Pulmonary artery endothelial cell (primary cell): ENCODE measurements at places on chromosomes 13 and 19. TPM values are rescaled to one million over a fixed set of nuclear protein-coding genes. Genes with fewer than 3 reads are reported as not detected.

DNA sequence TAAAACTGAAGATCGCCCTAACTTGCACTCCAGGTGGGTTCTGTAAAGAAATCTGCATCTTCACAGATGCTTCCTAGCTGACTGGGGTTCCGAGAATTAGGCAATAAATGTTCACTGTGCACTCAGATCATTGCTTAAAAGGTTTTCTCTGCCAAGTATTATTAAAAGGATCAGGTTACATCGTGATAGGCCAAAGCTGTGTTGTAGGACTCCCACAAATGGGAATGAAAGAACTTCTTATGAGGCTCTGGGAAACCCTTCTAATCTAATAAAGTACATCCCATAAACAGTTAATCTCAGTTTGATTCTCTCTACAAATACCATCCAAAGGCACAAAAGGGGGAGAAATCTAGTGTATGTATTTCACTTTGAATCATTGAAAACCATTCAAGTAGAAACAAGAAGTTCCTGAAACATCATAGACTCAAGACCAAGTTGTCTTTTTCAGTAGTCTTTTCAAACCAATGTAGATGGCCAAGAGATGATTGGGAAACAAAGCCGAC, 7.1 kb upstream of the POU4F1 start:
- no peak for DNase-seq

- DNase-seq, result no peak
These were observed 14.8 kb downstream of the RABAC1 start for GRCh38 chr19:41944336-41944735.

DNA sequence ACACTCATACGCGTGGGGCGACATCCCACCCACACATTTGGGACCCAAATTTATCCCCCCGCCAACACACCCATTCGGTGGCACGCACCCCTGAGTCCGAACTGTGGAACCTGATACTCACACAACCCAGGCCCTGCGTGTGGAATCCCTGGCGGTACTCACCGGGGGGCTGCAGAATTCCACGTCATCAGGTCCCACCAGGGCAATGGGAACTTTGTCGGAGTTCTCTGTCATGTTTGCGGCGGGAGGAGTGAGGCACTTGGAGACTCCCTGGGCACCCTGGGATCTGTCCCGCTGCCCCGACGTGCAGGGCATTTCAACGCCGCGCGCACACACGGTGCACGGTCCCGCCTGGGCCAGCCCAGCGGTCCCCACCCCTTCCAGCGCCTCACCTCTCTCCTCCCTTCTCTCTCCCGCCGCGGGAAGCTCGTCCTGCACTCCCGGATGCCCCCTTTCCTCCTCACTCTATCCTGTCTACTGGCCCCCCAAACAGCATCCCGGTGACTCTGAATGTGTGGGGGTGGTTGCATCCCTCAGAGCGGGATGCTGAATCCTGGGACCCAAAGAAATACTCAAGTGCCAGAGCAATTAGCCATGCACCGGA, at the start of gene CNMD:
TSS of gene CNMD (minus strand) at position 353 of the 604 bp plus-strand sequence. CDS start at position 234, 119 bp downstream.
- no peak for DNase-seq

DNA sequence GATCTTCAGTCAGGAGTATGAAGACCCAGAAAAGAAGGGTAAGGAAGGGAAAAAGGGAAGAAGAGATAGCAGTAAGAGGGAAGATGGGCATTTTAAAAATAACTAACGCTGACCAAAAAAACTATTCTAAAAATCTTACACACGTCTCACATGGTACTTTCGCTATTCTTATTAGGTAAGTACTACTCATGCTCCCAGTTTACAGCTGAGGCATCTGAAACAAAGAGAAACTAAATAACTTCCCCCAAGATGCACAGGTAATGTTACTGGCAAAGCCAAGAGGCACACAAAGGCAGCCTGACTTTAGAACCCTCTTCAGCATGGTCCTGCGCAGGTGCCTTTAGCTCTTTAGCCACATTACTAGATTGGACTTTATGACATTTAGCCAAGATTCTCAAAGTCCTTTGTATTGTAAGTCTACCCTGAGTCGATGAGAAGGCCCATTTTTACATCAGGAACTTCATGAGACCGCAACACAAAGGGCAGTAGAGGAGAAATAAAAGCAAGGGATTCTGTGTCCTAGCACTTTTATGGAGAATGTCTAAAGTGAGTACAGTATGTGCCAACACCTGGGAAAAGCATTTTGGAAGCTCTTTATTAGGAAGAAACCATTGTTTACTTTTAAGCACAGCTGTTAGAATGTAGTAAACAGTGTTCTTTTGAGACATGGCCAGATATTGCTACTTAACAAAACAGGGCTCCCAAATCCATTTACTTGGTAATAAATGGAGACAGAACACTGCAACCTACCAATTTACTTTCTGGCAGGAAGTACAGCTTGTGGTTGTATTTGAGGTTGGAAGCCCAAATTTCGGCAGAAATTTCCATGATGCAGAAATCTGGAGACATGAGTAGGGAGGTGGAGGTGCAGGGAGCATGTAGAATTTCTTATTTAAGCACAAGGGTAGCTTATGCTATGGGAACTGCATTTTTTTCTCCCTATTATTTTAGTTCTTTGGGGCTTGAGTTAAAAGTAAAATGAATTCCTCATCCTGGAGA, 250.7 kb downstream of the KCTD12 start:
- DNase-seq, result no peak

GRCh38 chr13:40549500-40550094, 116.8 kb downstream of the FOXO1 start:
- no peak for DNase-seq

TNFSF13B gene
- 0.25 and 0.66 TPM in 2 replicates for total RNA-seq
